B cell (primary cell): ENCODE measurements at places on chromosomes 11 and 22. TPM values are rescaled to one million over a fixed set of nuclear protein-coding genes. Genes with fewer than 3 reads are reported as not detected.

Gene TMEM121B
- 0.04 TPM in 1 of 2 replicates, not detected in the other for polyA plus RNA-seq

Gene KRTAP5-1
- polyA plus RNA-seq, result not detected in 2 replicates

Gene CEP126
- 1.00 and 1.1 TPM in 2 replicates for polyA plus RNA-seq

Gene MS4A12
- polyA plus RNA-seq, result not detected in 2 replicates

Gene OR8G1
- not detected in 2 replicates for polyA plus RNA-seq

GRCh38 chr22:45124176-45124847, 39.4 kb upstream of the NUP50 start:
- no peak for DNase-seq

GRCh38 chr11:109964487-109964886, 128.7 kb upstream of the ZC3H12C start:
- no peak for DNase-seq

- DNase-seq, result no peak
Measured at GRCh38 chr11:103619938-103620337, 416.5 kb upstream of the DDI1 start.

GRCh38 chr22:48464246-48464645, 1363.4 kb downstream of the BRD1 start:
- DNase-seq, result no peak

- no peak for DNase-seq
Measured at GRCh38 chr22:37409459-37410050, 17.7 kb downstream of the ELFN2 start.

- DNase-seq, result no peak
Measured at GRCh38 chr11:35112056-35112845, 26.7 kb upstream of the CD44 start.

- DNase-seq, result no peak
Measured at GRCh38 chr11:85105868-85106267, 521.3 kb downstream of the DLG2 start.
